ENCODE measurements at places on chromosomes 3 and 15.

DNA sequence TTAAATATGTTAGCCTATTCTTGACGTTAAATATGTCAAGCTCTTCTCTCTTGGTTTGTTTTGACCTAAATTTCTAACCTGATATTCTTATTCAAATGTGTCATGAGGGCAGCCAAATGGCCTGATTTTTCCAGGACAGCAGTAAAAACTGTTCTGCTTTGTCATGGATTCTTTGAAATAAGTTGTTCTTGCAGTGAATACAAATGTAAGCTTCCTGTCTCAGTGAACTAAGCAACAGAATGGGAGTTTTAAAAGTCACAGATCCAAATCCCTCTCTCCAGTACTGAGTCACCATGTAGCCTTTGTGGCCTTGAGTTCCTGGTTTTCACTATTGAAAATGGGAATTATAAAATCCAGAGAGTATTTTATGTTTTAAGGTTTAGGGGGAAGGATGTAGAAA lies 301.8 kb downstream of the NLGN1 start:
- DNase-seq = no peak

DNA sequence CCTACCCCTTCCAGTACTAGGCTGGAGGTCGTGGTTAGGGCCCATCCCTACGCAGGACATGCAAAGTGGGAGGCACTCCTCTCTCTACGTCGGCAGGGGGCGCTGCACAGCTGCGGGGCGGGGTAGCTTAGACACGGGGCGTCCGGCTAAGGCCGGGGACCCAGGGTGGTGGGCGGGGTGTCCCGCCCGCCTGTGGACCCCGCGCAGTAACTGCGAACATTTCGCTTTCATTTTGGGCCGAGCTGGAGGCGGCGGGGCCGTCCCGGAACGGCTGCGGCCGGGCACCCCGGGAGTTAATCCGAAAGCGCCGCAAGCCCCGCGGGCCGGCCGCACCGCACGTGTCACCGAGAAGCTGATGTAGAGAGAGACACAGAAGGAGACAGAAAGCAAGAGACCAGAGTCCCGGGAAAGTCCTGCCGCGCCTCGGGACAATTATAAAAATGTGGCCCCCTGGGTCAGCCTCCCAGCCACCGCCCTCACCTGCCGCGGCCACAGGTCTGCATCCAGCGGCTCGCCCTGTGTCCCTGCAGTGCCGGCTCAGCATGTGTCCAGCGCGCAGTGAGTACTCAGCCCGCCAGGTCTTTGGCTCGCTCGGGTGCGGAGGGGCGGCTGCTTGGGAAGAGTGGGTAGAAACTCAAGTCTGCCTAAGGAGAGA lies at the start of gene IL12A:
Gene IL12A, plus strand, starts transcription at position 219 of the 655 bp plus-strand sequence.
- DNase-seq = peak; percentile 43

GRCh38 chr3:46585799-46586693 lies 19.9 kb upstream of the LRRC2 start:
- no peak for DNase-seq

DNA sequence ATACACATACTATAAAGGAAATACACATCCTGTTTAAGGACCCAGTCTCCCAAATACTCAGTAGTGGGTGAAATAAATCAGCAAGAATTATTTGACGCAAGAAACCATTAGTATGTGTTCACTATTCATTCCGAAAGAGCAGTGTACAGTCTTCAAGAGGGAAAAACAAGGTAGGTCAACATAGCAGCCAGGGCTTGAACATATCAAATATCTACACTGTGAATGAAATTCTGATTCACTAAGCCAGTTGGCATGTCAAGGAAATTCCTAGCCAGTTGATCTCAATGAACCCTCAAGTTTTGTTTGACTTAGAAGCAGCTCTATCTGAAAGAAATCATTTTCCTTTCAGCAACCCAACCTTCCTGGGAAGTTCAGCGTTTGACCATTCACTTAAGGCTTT lies 99.0 kb downstream of the CNTN3 start:
- no peak for DNase-seq

GRCh38 chr3:113174801-113175485 lies 36.4 kb upstream of the BOC start:
- DNase-seq = no peak

- no peak for DNase-seq
These were observed 184.6 kb upstream of the GPR149 start for GRCh38 chr3:154614601-154615000.

GRCh38 chr3:195815169-195815771 lies 3.5 kb upstream of the MUC4 start:
- no peak for DNase-seq

DNA sequence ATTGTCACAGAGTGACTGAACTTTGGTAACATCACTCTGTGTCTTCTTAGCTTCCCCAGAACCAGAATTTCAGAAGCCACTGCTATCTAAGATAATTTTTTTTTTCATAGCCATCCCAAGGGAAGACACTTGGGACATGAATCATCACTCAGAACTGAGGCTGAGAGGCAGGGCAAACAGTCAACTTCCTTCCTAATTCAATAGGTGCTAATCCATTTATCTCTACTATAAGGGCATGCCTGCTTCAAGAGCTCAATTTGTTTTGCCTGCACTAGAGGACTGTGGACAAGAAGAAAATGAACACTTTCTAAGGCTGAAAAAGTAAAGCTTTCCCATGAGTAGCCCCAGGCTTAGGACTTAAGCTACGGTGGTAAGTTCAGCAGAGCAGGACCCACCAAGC lies 56.7 kb upstream of the MYRIP start:
- no peak for DNase-seq

All from NCI-H1436 (cell line).